Foreskin melanocyte (primary cell): ENCODE measurements at places on chromosomes 11 and 22.

DNA sequence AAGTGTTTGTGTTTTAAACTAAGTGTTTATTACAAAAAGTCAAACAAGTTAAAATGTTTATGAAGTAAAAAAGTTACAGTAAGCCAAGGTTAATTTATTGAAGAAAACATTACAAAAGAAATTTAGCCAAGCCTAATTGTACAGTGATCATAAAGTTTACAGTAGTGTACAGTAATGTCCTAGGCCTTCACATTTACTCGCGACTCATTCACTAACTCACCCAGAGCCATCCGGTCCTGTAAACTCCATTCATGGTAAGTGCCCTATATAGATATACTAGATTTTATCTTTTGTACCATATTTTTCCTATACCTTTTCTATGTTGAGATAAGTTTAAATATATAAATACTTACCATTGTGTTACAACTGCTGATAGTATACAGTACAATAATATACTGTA lies 481.8 kb upstream of the TENM4 start:
- DNase-seq = no peak

DNA sequence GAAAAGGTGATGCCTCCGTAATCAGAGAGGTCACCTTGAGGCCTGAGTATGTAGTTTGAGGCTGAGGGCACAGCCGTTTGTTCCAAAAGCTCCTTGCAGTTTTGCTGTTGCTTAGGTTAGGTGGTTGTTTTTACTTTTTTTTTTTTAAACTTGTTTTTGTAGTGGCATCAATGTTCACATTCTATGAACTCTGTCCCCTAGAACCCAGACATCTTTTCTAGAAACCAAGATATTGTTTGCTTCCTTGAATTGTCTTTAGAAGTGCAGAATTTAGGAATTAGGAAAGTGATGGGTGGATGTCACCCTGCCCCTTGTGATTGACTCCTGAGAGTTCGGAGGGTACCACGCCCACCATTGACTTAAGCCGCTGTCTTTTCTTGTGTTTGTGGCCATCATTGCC lies 35.7 kb upstream of the ETS1 start:
- no peak for DNase-seq

GRCh38 chr11:64148917-64149617 lies 16.8 kb downstream of the MACROD1 start:
- DNase-seq = no peak

DNA sequence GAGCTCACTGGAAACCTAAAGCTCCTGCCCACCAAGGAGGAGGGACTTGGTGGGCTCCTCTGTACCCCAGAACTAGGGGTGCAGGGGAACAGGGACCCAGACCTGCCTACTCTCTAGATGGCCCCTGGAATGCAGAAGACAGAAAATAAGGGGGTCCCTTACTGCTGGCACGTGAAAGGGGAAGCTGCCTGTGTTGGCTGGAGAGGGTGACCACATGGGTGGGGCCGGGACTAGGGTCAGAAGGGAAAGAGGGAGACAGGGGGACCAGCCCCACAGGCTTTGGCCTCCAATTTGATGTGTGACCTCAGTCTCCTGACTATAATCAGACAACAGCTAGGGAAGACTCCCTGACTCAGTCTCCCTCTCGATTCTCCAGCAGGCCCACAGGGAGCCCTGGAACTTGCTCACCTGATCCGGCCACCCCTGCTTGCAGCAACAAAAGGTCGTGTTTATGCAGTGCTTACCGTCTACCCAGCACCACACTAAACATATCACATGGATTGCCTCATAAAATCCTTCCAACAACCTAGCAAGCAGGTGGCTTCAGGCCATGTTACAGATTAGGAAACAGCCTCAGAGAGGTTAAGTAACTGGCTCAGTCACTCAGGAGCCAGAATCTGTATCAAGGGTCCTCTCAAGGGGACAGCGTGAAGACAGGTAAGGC lies 10.2 kb downstream of the ARAP1 start:
- no peak for DNase-seq

DNA sequence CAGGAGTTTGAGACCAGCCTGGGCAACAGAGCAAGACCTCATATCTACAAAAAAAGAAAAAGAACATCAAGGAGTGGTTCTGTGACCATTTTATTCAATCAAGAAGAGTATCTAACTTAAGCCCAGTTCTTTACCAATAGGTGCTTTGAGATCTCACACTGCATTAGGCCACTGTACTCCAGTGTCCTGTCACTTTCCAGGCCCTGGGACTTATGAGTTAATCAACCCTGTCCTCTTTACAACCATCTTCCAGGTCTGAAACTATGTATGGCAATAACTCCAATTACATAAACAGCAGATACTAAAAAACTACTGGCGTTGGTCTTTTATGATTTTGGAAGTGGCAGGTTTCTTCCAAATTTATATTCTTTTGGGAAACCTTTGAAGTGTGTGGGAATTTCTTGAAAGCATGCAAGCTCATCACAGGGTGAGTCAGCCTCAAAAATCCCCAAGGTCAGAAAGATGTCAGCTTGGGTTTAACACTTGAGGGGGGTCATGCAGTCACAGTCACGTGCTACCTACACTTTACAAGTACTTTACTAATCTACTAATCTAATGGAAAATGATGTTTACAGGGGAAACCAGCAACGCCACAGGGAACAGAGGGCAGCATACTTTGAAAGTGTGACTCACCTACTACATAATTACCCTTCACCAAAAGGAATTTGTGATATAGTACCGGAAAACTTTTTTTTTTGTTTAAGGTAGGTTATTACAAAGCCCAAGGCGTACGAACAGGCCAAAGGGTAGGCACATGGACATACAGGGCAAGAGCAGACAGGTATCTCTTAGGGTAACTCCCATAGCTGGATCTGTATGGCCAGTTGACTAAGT lies 15.6 kb downstream of the PISD start:
- no peak for DNase-seq

GRCh38 chr11:113131036-113131775 lies 170.0 kb downstream of the NCAM1 start:
- no peak for DNase-seq

DNA sequence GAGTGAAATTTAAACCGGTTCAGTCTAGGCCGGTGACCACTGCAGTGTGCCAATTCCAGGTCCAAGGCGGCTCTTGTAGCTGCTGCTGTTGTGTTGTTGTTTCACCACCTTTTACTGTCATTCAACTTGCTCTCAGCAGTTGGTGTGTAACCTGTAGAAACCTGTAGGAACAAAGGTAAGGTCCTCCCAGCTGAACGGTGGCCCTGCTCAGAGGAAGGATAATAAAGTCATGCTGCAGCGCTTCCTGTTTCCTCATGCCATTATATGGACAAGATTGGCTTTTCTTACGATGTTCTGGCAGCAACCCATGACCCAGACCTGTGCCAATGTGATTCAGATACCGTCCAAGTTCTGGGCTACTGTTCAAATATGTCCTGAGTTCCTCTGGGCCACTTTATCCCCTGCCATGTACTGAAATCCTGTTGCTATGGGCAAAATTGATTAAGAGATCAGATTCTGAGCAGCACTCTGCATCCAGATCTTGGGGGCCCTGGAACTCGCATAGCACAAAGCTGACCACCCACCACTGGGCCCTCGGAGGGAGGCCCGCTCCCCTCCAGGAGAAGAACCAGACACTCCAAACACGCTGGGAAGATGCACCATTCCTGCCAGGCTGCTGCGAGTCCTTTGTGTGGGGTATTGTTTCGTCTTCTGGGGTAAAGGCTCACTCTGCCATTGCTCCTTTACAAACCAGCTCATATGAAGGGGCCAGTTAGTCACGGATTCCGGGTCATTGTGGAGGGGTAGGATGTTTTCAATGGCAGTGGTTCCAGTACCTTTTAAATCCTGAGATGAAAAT lies 13.2 kb downstream of the FAM181B start:
- DNase-seq = no peak

DNA sequence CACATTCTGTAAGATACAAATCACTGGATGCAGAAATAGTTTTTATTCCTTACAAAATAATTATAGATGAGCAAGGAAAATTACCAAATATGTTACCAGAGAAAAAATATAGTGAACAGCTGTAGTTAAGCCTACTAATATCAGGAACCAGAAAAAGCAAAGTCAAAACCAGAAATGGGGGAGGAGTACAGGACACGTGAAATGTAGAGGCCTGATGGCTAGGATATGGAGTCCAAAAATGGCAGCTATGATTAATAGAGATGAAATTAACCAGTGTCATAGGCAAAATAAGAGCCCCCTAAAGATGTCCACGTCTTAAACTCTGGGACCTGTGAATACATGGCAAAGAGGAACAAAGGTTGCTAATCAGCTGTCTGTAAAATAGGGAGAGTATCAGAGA lies 34.1 kb downstream of the MRE11 start:
- no peak for DNase-seq

DNA sequence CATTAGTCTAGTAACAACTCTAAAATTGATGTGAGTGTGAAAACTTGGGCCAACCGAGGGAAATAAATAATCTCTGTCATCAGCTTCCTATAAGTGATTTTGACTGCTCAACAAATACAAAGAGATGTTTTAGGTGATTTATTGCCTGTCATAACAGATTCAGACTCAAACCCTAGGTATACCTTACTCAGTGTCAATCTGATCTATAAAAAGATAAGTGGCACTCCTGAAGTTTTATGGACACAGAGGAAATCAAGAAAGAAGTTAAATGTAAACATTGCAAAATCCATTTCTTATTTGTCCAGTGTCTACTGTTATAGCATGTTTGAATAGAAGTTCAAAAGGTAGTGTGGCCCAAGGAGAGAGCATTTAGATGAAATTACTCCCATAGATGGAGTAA lies 30.4 kb upstream of the TYR start:
- DNase-seq = no peak
